Fibroblast of the aortic adventitia (primary cell): ENCODE measurements at places on chromosomes 16 and 17. TPM values are rescaled to one million over a fixed set of nuclear protein-coding genes. Genes with fewer than 3 reads are reported as not detected.

GP2 gene
- total RNA-seq = not detected in 2 replicates

SLFN12L gene
- 0.18 TPM in 1 of 2 replicates, not detected in the other for total RNA-seq

KIF18B gene
- 0.08 and 10.8 TPM in 2 replicates for total RNA-seq

C16orf46 gene
- 0.54 and 0.90 TPM in 2 replicates for total RNA-seq

SMIM5 gene
- not detected in 2 replicates for total RNA-seq

NLRC3 gene
- total RNA-seq = not detected in 2 replicates

CX3CL1 gene
- total RNA-seq = 0.18 and 0.33 TPM in 2 replicates

SLC16A5 gene
- total RNA-seq = 2.8 and 4.4 TPM in 2 replicates

FA2H gene
- total RNA-seq = not detected in 2 replicates

TBC1D3K gene
- total RNA-seq = not detected in 2 replicates

CEMP1 gene
- total RNA-seq = not detected in 2 replicates

CCL5 gene
- not detected in 2 replicates for total RNA-seq

ACE gene
- total RNA-seq = 16.9 and 24.3 TPM in 2 replicates

DNAI2 gene
- total RNA-seq = not detected in 2 replicates

- DNase-seq = peak; percentile 89
Observed at GRCh38 chr16:11682655-11683096, 14.4 kb downstream of the SNN start.

- no peak for DNase-seq
Observed at GRCh38 chr17:81863833-81864768, 3.8 kb upstream of the P4HB start.

- DNase-seq = no peak
Observed at GRCh38 chr17:51050291-51051033, 70.2 kb downstream of the SPAG9 start.

- DNase-seq = peak; percentile 27
Observed at GRCh38 chr17:57915544-57915943, 39.7 kb downstream of the CUEDC1 start.

DNA sequence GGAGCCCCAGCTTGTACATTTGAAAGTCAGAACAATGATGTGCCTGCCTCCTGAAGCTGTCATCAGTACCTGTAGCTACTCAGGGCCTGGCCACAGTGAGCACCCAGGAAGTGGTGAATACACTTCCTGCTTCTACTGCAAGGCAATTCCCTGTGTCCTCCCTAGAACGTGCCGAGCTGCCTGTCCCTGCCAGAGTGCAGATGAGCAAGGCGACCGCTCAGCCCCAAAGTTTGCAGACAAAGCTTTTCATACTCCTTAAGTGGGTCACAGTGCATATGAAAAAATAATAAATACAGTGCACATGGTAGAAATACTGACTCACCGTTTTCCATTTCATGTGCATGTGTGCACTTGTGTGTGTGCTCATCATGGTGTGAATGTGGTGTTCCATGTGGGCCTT is 77.3 kb downstream of the MPRIP start:
- DNase-seq = peak; percentile 30

DNA sequence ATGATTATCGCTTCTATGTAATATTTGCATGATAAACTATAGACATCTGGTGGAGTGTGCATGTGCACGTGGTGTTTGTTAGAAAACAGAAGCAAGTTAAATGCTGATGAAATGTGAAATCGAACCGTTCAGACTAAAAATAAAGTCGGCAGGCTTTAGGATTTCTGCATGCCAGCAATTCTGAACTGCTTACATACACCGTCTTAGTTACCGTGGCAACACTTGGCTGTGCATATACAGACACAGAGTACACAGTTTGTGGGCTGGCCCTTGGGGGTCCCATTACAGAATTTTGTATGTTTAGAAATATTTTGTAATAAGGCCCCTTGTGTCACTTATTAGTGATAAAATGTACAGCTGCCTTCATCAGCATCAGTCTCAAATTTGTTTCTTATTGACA is 605.5 kb downstream of the RBFOX1 start:
- DNase-seq = no peak

DNA sequence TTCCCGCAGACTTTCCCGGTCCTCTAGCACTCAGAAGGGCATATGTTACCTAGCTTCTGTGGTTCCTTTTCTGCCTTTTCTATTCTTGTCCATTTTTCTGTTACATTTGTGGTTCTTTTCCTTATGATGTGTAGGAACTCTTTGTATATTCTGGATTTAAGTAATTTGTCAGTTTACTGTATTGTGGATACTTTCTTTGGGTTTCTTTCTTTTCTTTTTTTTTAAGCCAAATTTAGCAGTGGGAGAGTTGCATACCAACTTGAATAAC is 657 bp downstream of the ALDH3A2 start:
- no peak for DNase-seq

GRCh38 chr16:87542531-87543102 is 49.8 kb upstream of the ZCCHC14 start:
- DNase-seq = no peak

GRCh38 chr17:52885882-52886281 is 727.4 kb upstream of the CA10 start:
- no peak for DNase-seq

DNA sequence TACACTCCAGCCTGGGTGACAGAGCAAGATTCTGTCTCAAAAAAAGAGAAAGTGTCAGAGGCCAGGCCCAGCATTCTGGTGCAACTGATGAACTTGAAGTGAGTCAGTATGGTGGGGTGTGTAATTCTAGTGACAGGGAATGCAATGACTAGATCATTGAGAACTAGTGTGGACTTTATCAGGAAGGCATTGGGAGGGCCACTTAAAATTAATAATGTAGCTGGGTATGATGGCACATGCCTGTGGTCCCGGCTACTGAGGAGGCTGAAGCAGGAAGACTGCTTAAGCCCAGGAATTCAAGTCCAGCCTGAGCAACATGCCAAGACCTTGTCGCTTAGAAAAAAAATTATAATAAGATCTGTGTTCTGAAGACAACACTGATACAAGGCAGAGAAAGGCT is 90.8 kb downstream of the STX8 start:
- DNase-seq = no peak

- no peak for DNase-seq
Observed at GRCh38 chr16:64153718-64154117, 968.1 kb downstream of the CDH11 start.

DNA sequence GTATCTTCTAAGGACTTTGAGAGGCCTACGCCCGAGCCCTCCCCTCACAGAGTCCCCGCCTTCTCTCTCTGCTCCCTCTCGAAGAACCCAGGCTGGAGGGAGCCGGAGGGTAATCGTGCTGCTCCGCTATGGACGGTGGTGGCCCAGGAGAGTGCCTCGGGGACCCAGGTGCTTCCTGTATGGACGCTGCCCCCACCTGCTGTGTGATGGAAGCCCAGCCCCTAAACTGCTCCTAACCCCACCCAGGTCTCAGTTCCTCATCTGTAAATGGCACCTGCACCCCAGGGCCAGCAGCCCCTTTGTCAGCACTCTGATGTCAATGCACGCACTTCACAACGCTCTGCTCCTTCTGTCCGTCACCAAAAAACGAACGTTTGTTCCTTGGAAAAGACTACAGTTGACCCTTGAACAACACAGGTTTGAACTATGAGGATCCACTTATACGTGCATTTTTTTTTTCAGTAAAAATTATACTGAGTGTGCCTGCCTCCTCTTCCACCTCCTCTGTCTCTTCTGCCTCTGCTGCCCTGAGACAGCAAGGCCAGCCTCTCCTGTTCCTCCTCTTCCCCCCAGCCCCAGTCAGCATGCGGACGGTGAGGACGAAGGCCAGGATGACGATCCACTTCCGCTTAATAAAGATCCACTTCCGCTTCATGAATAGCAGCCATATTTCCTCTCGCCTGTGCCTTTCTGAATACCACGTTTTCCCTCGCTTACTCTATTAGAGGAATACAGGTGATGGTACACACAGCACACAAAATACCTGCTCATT is 118.3 kb downstream of the BANP start:
- no peak for DNase-seq

DNA sequence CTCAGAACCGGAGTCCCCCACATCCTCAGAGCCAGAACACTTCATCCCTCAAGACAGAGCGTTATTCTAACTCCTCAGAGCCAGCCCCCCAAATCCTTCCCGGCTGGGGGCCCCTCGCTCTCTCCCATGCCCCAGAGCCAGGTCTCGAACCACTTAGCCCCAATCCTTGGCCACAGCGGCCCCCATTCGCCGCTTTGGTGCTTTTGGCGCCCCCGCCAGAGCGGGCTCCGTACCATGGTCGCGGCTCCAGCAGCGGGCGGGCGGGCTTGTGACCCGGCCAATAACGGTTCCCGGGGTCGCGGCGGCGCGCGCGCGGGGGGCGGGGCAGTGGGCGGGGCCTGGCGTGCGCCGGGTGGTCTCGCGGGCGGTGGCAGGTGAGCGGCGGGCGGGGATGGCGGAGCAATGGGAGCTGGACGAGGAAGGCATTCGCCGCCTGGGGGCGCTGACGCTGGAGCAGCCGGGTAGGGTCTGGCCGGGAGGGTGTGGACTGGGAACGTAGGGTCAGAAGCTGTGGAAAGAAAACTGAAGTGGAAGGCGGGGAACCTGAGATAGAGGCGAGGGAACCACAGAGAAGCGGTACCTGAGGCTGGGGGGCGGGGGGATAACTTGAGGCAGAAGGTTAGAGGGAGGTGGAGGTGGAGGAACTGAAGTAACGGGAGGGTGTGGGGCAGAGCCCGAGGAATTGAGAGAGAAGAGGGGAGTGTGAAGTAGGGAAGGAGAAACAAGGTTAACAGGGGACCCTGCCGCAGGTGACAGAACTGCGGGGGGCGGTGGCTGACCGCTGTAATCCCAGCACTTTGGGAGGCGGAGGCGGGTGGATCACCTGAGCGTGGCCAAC is at the start of the genes KCTD19 and LRRC36:
TSS of gene KCTD19 (minus strand) at position 270 of the 838 bp plus-strand sequence. CDS start at position 236, 34 bp downstream.
TSS of gene LRRC36 (plus strand) at position 344 of the 838 bp plus-strand sequence. CDS start at position 392, 48 bp downstream.
- no peak for DNase-seq

GRCh38 chr16:10113248-10113647 is 69.0 kb downstream of the GRIN2A start:
- DNase-seq = no peak

DNA sequence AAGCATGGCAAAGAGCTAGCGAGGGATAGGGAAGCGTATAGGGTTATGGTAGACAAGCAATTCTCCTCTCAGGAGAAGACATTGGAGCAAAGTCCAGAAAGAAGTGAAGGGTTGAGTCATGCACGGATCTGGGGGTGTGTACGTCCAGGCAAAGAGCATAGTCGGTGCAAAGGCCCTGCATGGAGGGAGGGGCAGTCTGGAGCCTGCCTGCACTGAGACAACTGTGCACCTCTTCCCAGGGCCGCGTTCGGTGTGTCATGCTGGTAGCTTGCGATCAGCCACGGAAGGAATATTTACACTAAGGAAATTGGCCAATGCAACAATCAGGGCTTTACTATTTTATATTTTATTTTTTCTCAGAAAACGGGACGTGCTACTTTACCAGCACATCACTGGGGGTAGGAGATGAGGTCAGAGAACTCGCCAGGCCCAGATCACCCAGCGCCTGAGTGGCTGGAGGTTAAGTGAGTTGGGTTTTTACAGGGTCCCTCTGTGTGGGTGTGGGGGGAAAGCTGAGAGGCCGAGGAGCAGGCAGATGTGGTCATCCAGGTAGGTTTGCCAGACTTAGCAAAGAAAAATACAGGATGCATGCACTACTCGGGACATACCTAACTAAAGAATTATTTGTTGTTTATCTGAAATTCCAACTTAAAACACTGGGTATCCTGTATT is 6.7 kb upstream of the B9D1 start:
- no peak for DNase-seq

- DNase-seq = no peak
Observed at GRCh38 chr17:9788601-9789000, 2.8 kb downstream of the DHRS7C start.

- no peak for DNase-seq
Observed at GRCh38 chr16:66346221-66346620, 20.3 kb upstream of the CDH5 start.

GRCh38 chr16:78437352-78437968 is 338.0 kb downstream of the WWOX start:
- DNase-seq = no peak

DNA sequence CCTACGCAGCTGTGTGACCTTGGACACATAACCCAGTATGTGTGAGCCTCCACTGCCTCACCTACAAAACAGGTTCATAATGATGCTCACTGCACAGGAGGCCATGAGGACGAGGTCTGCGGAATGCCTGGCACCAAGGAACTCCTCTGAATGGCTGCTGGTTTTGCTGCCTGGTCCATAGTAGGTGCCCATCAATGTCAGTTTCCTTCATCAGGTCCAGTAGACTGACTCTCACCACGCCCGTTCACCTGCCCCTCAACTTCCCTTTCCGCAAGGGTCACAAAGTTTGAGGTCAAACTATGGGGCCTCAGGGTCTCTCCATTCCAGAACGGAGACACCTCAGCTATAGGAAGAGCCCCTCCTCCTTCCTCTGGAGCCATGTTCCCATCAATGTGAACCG is 8.8 kb downstream of the PNMT start:
- no peak for DNase-seq

DNA sequence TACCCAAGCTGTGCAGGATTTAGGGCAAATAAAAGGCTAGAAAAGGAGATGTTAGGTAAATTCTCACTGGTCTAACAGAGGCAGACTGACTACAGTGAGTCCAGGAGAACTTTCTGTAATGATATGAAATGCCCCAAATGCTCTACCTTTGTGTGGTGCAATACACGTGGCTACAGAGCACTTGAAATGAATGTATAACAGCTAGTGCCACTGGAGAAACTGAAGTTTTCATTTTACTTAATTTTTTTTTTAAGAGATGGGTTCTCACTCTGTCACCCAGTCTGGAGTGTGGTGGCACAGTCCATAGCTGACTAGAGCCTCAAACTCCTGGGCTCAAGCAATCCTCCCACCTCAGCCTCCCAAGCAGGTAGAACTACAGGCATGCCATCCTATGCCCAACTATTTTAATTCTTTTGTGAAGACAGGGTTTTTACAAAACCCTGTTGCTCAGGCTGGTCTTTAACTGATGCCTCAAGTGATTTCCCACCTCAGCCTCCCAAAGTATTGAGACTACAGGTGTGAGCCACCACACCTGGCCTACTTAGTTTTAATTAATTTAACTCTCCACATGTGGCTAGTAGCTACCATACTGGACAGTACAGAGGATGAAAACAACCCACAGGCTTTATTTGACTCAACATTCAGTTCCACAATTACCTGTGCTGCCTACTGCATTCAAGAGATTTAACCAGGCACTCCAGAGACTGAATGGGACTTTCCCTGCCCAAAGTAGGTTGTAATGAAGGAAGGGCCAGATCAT is 84.8 kb upstream of the PLEKHM1 start:
- DNase-seq = no peak

DNA sequence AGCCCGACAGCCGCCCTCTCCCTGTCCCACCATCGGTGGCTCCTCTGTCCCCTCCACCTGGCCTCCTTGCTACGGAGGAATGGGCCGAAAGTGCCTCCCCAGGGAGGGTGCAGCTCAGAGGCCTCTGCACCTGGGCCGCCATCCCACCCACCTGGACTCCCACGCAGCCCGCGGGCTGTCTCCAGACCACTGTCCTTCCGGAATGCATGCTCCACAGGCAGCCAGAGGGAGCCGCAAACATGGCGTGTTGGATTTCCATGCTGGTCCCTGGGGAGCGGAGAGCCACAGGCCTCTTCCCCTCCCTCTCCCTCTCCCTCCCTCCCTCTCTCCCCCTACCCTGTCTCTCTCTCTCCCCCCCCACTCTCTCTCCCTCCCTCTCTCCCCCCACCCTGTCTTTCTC is 3.0 kb downstream of the SSTR5 start:
- no peak for DNase-seq

GRCh38 chr16:89120921-89121351 is 27.3 kb downstream of the ACSF3 start:
- no peak for DNase-seq
